ENCODE measurements at places on chromosomes 2 and 18.

GRCh38 chr2:147177071-147177857 lies 667.6 kb upstream of the ACVR2A start:
- DNase-seq: no peak

DNA sequence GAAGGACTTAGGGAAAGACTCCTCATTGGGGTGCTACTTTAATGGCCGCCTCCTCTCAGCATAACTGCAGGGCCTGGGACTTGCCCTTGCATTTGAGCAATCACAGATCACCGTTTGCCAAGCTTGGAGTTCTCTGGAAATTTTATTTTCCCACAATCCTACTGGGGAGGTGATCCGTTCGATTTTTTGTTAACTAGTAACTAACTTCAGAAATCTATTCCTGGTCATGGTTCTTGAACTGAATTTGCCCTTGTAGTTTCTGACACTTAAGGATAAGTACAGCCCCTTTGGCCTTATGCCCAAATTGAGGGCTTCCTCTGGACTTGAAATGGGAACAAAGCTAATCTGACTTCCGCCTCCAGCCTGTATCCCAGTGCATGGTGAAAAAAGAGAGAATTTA lies 60.5 kb upstream of the ST3GAL5 start:
- no peak for DNase-seq

DNA sequence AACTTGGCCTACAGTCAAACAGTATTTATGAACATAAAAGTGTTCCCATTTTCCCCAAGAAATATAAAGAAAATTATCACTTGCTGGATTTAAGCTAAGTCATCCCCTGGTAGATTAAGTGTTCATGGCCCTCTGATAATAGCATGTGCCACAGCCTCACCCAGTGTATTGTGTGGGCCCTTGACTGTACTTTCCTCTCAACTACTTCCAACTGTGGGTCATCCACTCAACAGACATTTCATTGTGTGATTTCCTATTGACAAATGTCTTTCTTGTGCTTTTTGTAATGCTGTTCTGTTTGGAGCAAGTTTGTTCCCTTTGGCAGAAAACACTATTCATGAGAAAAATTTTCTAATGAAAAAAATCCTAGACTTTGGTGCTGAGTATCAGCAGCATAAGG lies 48.4 kb upstream of the TMEM17 start:
- no peak for DNase-seq

DNA sequence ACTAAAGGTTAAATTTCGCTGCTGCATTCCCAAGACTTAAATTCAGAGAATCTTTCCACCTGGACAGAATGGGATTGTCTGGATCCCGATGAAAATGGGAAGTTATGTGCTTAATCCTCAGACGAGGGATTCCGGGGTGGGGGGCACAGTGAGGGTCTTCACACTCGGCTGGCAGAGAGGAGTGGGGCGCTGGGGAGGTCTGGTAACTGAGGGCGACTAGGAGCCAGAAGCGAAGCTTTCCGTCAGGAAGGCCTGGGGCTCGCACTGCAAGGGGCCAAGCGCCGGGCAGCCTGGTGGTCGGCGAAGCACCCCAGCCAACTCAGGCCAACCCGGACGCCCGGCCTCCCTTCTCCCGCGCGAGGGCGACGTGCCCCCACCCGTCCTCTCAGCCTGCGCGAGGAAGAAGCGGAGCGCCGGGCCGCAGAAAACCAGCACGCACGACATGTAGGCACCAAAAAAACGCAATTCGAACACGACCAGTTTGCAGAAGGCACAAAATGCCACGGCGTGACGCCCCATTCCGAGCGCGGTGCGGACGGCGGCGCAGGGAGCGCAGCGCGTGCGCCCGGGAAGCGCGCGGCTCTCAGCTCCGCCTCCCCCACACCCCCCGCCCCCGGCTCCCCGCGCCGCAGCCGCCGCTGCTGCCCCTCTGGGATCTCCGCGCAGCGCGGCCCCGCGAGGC lies 188.1 kb downstream of the ZEB2 start:
- DNase-seq: no peak

Data from stimulated activated CD8-positive, alpha-beta memory T cell treated with anti-CD3 and anti-CD28 coated beads, Interleukin-2, amount 100 ng/mL, for 1 hour (primary cell).